Suppressor macrophage treated with lipopolysaccharide for 1 hour (primary cell): ENCODE measurements at places on chromosomes 5 and 9.

GRCh38 chr5:172082180-172082579 is 75.7 kb upstream of the FBXW11 start:
- DNase-seq: no peak

- no peak for DNase-seq
These were observed 2.9 kb upstream of the OR2Y1 start for GRCh38 chr5:180742727-180743126.

DNA sequence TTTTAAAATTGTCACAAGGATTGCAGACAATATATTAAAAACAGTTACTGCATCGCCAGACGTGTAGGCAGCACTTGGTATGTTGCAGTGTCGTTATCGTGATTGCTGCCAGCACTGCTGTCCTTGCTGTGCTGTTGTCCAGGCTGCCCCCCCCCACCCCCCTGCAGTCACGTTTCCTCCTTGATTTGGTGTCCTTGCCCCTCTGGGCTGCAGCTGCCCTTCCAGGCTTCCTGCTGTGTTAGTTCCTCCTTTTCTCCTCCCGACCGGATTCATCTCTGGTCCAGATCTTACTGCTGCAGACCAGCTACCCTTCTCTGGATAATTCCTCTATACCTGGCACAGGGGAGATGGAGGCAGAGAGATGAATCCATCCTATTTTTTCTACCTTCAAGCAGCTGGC is 298.9 kb downstream of the TRIM32 start:
- peak; percentile 11 for DNase-seq

DNA sequence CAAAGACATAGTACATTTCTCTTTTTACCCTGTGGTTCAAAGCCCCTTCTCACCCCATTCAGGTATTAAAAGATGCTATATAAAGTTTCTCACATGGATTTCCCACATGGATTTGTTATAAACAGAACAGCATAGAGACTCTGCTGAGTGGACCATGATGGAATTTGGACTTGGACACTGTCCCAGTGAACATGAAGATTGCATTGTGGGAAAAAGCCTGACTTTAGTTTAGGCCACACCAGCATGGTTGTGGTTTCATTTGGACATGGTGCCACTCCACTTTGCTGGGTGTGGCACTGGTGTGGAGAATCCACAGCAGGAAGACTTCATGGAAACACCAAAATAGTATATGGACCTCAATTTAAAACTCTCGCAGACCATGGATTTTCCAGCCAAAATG is 124.6 kb downstream of the ARHGAP26 start:
- no peak for DNase-seq

DNA sequence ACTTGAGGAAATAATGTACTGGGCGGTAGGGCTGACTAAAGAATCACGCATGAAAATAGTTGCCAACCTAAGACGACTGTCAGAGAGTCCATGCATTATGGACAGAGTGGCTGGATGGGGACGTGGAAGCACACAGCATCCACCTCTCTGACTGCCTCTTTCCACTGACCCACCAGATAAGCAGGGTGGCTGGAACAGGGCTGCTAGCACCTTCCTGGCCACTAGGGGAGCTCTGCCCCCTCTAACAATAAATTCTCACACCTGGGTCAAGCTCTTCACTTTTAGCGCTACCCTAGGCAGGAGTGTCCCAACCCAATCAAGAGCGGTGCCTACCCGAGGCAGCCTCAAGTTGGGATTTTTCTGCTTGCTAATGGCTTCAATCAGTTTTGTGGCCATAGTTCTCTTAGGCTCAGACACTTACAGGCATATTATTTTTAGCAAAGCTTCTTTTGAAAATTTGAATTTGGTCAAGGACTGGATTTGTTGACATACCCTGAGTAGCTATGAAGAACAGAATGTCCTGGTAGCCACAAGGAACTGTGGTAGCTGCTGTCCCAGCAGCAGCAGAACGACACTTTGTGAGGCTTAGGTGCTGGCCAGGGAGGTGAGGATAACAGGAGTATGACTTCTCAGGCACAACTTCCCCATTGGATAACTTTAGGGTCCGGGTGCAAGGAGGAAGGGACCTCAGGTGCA is 6.9 kb upstream of the TPM2 start:
- DNase-seq: peak; percentile 55

DNA sequence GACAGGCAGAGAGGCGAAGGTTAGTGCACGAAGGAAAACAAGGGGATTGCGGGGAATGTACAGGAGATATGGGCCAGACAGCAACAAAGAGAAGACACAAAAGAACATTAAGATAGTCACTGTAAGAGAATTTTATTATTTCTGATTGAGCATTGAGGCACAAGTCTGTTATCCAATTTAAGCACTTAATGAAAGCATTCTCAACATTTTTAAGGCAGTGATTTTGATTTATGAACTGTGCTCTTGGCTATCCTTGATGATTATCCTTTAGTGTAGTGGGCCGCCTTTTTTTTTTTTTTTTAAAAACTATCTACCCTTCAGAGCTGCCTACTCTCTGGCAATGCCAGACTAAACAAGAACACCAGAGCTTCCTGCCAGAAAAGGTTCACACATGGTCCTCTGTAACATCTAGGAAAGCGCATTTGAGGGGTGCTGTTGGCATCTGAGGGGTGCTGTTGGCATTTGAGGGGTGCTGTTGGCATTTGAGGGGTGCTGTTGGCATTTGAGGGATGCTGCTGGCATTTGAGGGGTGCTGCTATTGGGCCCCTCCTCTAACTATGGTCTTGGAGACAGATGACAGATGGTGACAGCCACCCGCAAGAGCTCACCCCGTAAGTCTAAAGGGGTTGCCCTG is 3.0 kb downstream of the DAP start:
- DNase-seq: no peak

DNA sequence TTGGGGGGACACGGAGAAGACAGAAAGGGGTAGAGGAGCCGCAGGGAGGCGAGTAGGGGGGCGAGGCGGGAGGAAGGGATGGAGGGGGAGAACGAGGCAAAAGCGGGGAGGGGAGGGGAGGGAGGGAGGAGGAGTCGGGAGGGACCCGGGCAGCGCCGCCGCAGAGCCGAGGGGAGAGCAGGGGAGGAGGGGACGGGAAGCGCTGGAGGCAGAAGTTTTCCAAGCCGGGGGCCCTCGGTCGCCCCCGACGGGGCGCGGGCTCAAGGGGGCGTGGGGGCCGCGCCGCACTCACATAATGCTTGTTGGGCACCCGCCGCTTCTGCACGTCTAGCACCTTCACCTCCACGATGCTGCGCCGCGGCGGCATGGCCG is 353 bp downstream of the SH3PXD2B start:
- DNase-seq: peak; percentile 44

GRCh38 chr5:52007230-52007858 is 624.1 kb downstream of the ISL1 start:
- peak; percentile 6 for DNase-seq

DNA sequence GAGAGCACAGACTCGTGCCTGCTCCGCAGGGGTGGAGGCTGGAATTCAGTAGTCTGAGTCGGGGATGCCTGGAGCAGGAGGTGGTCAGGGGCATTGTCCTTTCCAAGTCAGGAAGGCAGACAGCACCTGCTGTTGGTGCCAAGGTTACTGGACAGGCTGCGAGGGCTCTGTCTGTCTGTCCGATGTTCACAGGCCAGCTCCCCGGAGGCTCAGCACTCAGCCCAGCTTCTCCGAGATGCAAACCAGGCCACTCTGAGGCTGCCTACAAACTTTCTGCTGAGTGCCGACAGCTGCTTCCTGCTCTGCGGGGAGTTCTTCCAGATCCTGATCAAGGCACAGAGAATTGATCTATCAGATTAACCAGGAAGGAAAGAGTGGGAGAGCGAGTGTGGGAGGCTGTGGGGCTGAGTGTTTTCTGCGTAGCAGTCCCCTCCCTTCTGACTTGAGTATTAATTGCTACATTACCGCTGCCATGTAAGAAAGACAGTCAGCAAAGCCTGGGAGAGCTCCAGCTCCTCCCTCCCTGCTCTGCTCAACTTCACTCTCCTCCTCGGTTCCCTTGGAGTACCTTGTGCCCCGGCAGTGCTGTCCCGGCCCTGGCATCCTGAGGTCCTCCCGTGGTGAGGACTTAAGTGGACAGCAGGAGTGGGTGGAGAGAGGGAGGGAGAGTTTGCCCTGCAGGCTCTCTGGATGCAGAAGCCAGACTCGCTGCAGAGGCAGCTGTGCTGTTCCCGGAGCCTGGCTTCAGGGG is 36.0 kb downstream of the KCNMB1 start:
- DNase-seq: no peak

DNA sequence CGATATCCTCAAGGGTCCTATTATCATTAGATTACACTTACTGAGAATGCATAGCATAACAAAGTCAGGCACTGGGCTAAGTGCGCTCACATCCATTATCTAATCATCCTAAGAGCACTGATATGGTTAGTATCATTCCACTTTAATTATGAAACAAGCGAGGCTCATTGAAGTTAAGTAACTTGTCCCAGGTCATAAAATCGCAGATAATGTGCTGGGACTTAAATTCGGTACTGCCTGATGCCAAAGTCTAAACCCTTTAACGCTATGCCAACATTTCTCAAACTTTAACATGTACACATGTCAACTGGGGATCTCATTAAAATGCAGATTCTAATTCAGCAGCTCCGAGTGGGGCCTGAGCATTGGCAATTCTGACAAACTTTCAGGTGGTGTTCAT is 204.7 kb downstream of the PTTG1 start:
- DNase-seq: no peak

DNA sequence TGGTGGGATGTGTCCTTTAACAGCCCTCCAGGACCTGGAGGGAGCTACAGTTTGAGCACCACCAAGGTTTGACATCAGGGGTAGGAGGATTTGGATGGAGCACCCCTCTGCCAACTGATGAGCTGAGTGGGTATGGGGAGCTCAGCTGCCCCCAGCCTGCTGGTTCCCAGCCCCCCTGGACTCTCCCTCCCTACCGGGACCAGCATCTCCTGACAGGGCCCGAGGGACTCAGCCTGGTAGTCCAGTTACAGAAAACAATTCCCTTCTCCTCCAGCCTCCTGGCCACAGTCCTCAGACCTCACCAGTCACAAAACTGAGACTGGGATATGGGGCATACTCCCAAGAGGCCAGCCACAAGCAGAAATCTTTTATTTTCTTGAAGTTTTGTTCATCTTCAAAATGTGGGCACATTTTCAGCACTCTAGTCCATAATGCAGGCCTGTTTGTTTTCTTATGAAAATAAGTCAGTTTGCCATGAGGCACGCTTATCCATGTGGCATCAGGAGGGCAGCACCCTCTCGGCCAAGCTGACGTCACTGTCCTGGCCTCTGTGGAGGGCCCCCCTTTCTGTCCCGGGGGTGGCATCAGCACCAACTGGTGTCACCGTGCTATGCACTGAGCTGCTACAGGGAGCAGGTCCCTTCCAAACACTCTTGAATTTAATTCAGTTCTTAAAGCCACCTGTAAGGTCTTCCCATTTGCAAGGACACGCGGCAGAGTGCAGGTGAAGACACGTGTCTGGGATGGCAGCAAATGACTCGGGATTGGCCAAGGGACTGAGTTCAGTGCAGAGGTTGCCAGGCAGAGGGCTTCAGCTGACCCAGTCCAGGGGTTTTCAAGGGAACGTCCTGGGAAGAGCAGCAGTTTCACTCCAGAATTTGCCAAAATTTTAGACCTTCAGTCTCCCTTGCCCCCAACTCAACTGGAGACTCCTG is 187.6 kb downstream of the GADD45G start:
- no peak for DNase-seq

DNA sequence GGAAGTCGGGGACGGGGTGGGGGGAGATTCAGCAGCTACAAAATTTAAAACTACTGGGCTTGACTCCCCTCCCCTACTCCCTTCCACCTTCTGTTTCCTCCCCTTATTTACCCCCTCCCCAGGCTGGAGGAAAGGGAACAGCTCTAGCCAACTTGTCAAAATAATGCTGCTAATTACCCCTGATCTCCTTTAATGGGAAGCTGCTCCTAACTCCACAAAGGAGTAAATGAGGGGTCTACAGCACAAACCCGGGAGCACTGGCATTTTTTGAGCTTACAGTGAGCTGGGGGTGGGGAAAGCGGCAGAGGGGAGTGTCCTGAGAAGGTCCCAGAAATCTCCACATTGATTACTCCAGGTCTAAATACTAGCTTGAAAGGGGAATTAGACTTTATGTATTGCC is 3.1 kb downstream of the PTCH1 start:
- DNase-seq: no peak

DNA sequence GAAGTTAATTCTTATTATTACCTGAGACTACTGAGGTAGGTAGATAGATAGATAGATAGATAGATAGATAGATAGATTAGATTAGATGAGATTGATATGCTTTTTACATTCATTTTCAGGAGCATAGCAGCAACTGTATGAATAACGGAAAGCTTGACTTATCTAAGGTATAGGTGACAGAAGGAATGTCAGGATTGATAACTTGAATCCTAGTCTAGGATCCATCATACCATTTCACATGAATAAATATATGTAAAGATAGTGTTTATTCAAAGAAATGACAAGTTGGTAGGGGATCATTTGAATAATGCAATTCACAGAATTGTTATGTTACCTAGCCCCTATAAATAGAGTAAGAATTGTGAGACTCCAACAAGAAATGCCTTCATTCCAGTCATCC is 1008.2 kb downstream of the CDH12 start:
- no peak for DNase-seq

DNA sequence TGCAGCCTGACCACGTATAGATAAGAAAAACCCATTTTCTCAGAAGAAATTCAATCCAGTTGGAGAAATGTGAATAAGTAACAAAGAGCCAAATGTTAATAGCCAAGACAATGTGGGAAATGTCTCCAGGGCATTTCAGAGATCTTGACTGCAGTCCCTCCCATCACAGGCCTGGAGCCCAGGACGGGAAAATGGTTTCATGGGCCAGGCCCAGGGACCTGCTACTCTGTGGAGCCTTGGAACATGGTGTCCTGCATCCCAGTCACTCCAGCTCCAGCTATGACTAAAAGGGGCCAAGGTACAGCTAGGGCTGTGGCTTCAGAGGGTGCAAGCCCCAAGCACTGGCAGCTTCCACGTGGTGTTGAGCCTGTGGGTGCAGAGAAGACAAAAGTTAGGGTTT is 490.0 kb downstream of the CYLC2 start:
- no peak for DNase-seq
